ENCODE measurements at places on chromosomes 16 and 17.

DNA sequence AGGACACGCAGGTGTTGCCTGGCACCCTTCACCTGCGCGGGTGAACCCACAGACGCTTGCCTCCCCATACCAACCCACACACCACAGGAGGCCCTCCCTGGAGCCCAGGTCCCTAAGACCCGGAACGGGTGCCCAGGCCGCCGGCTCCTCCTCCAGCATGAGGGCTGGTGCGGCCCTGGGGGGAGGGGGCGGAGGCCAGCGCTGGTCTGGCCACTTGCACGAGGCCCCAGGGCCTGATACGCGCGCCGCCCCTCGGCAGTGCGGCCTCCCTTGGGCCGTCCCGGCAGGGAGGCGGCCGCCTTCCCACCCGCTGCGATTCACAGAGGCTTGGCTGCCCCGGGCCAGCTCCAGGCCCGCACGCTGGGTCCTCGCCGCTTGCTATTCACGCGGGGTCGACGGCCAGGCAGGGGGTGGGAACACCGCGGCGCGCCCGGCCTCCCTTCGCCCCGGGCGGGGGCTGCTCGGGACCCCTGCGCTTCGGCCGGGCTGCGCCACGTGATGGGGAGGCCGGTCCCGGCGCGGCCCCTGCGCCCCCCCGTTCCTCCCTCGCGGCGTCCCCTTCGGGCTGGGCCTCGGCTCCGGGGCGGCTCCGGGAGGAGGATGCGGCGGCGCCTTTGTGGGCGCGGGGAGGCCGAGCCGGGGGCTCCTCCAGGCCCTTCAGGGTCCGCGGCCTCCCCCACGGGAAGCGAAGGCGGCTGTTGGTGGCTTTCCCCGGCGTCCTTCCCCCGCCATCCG, 685 bp downstream of the FASN start:
- DNase-seq, result peak; percentile 84

GRCh38 chr17:40364906-40365305, 369 bp upstream of the GJD3 start:
- DNase-seq, result no peak

- no peak for DNase-seq
Measured at GRCh38 chr17:39063681-39064069, 87.8 kb downstream of the PLXDC1 start.

- no peak for DNase-seq
Measured at GRCh38 chr16:54766355-54766754, 164.3 kb upstream of the IRX5 start.

DNA sequence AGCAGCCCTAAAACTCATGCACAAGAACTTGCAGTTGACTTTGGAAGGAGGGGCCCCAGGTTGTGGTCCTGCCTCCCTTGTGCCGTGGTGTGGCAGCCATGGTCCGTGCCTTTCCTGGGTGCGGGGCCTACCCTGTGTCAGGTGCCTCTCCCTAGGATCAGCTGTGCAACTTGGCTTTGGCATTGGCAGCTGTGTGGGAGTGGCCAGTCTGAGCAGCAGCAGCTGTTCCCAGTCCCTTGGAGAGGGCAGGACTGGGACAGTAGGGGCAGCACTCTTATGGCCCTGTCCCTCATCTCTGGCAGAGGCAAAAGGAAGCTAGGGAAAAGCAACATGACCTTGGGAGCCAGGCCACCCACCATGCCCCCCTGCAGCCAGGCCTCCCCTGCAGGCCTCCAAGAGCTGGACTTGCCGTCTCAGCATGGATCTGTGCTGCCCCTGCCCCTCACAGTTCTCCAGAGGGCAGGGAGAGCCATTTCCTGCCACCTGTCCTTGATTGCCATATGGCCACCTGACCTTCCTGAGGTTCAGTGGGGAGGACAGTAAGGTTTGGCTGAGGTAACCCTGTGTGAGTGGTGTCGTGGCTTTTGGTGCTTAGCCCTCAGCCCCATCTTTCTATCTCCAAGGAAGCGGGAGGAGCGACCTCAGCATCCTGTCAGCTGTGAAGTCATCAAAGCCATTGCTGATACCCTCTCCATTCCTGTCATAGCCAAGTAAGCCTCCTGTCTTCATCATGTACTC, 15.5 kb upstream of the NFATC3 start:
- no peak for DNase-seq

- DNase-seq, result peak; percentile 84
Measured at GRCh38 chr16:84084570-84085270, 32.0 kb downstream of the MBTPS1 start.

DNA sequence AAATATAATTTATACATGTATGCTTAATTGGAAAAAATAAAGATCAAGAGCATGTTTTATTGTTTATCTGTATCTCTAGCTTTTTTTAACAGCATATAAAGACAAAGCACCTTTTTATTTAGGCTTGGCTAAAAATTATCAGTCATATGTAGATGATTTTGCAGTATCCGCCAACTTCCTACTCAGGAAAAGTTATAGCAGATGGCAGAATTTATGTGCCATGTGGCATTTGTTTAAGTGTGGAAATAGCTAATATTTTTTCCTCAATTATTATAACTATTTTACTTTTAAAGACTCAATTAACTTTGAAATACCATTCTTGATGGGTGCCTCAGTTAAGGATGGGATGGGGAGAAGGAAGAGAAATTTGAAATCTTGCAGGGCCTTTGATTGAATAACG, 762.1 kb upstream of the RBFOX1 start:
- no peak for DNase-seq

DNA sequence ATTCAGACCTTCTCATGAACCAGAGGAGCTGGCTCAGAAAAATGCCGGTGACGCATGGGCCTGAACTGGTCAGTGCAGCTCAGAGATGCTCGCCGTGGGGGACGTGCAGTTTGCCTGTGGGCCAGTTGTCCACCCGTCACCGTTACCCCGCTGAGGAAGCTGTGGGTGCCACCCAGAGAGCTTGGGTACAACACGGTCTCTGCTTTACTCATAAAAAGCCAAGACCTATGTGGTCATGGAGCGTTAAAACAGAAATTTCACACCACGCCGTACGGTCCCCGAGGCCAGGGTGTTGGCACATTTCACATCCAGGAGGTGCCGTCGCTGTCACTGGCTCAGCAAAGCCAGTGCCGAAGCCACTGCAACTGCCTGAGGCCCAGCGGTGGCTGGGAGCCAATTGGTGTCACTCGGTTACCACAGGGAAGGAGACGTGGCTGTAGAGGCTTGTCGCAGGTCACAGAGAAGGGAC, 120.9 kb downstream of the METRNL start:
- DNase-seq, result no peak

- DNase-seq, result no peak
Measured at GRCh38 chr16:81292936-81293335, 21.8 kb upstream of the GAN start.

DNA sequence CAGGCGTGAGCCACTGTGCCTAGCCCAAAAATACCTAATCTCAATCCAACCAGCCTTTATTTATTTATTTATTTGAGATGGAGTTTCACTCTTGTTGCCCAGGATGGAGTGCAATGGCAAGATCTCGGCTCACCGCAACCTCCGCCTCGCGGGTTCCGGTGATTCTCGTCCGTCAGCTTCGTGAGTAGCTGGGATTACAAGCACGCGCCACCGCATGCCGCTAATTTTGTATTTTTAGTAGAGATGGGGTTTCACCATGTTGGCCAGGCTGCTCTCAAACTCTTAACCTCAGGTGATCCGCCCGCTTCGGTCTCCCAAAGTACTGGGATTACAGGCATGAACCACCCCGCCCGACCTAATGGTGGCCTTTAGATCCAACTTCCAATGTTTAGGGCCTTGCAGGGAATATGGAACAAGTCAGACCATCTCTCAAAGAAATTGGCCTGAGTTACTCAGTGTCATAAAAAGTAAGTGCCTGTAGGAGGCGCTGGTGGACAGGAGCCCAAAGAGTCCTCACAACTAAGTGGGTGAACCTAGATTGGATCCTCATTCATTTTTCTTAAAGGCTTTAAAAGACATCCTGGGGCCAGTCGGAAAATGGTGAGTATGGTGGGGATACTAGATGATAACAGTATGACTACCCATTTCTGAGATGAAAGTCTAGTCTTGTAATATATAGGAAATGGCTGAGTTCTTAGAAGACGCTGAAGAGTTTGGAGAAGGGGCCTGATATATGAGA, 4.6 kb downstream of the ZSCAN10 start:
- no peak for DNase-seq

- no peak for DNase-seq
Measured at GRCh38 chr16:16908077-16908476, 529.1 kb downstream of the NPIPA7 start.

DNA sequence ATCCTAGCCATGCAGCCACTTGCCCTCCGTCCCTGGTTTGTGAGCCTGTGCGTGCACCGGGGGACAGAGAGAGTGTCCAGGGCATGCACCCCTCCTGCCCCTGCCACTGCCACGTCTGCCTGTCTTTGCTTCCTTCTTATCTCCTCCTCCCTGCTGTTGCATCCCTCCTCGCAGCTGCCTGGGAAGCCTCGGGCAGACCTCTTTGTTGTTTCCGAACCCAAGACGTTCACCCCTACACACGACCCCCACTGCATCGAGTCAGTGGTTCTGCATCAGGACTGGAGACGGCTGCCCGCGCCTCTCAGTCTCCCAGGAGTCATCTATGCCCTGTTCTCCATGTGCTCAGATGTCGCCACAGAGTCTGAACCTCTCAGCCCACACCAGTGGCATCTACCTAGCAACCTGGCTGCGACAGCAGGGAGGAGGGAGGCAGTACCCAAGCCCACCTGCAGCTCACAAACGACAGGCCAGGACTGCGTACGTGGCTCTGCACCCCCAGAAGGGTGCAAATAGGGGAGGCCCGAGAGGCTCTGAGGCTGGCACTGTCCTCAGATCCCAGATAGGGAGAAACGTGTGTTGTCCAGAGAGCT, 5.2 kb downstream of the TIMP2 start:
- peak; percentile 54 for DNase-seq

- no peak for DNase-seq
Measured at GRCh38 chr16:4140652-4141051, 24.4 kb upstream of the ADCY9 start.

- DNase-seq, result no peak
Measured at GRCh38 chr17:66085221-66085620, 106.7 kb downstream of the CEP112 start.
